ENCODE measurements at places on chromosomes 6 and 20.

GRCh38 chr6:710601-711571 lies 17.9 kb upstream of the EXOC2 start:
- peaks cover 12% of the 10 kb centered on the region for H3K27me3 ChIP-seq
- peak; percentile 26 for DNase-seq
- peak overlapping the region; percentile 97 for H3K27ac ChIP-seq
- H3K36me3 ChIP-seq = peaks cover 4% of the 10 kb centered on the region
- peak overlapping the region; percentile 100 for H3K4me3 ChIP-seq

GRCh38 chr6:97813889-97814567 lies 531.0 kb upstream of the MMS22L start:
- no peak overlapping the region for H3K4me3 ChIP-seq
- no peaks in the 10 kb centered on the region for H3K27me3 ChIP-seq
- DNase-seq = no peak
- H3K27ac ChIP-seq = no peak overlapping the region
- no peaks in the 10 kb centered on the region for H3K36me3 ChIP-seq

- H3K27me3 ChIP-seq = peaks cover 6% of the 10 kb centered on the region
- peaks cover 5% of the 10 kb centered on the region for H3K4me1 ChIP-seq
- H3K27ac ChIP-seq = no peak overlapping the region
- H3K36me3 ChIP-seq = no peaks in the 10 kb centered on the region
- no peak overlapping the region for H3K4me3 ChIP-seq
These were observed 71.6 kb upstream of the CD93 start for GRCh38 chr20:23157734-23158133.

DNA sequence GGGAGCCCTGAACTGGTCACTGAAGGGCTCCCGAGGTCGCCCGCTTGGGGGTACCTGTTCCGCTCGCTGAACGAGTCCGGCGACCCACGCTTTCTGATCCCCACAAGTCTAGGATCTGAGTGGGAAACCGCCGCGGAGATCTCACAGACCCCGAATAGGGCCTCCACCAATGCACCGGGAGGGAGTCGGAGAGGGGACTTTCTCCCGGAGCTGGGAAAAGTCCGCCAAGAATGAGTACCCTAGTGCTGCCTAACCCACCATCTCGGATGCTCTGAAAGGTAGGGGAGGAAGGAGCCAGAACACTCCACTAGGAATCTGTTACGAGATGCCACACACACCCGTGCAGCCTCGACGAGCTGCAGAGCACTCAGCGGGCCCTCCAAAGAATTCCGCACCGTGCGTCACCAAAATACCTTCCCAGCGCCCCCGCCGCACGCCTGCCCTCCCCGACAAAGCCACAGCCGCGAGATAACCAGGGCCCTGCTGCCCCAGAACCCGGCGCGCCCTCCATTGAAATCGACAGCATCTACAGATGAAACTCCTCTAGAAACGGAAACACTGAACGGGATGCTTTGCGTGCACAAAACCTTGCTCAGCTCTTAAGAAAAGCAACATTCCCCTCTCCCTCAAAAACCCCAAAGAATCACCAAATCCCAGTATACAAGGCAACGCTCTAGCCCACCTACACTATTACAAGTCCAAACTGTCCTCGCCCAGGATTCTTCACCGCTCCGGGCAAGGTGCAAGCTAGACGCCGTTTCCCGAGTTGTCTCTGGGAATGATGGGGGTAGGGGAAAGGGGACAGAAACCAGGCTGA lies 686 bp downstream of the COL12A1 start:
- peaks cover 53% of the 10 kb centered on the region for H3K4me1 ChIP-seq
- peaks cover 16% of the 10 kb centered on the region for H3K36me3 ChIP-seq
- peaks cover 89% of the 10 kb centered on the region for H3K27me3 ChIP-seq
- DNase-seq = no peak
- H3K27ac ChIP-seq = no peak overlapping the region

GRCh38 chr20:45095805-45096238 lies 5.1 kb downstream of the KCNS1 start:
- H3K36me3 ChIP-seq = peaks cover 7% of the 10 kb centered on the region
- peak; percentile 47 for DNase-seq
- no peak overlapping the region for H3K4me3 ChIP-seq
- H3K4me1 ChIP-seq = no peaks in the 10 kb centered on the region
- H3K27ac ChIP-seq = no peak overlapping the region

DNA sequence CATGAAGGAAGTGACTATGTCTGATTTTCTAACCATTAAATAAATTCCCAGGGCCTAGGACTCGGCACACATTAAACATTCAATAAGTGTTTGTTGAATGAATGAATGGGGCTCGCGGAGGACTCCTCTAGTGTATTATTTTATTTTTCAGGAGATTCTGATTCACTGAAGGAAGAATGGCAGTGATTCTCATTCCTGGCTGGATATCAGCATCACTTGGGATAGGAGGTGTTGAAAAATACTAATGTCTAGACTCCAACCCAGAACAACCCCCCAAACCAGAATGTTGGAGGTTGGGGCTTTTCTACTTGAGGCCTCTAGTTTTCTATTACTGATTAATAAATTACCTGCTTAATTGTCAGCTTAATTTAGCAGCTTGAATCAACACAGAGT lies 195.4 kb downstream of the BTBD3 start:
- no peaks in the 10 kb centered on the region for H3K36me3 ChIP-seq
- no peaks in the 10 kb centered on the region for H3K4me1 ChIP-seq
- DNase-seq = no peak
- H3K27me3 ChIP-seq = no peaks in the 10 kb centered on the region
- H3K27ac ChIP-seq = no peak overlapping the region

GRCh38 chr20:51368461-51369211 lies 173.9 kb downstream of the NFATC2 start:
- H3K27me3 ChIP-seq = no peaks in the 10 kb centered on the region
- no peak overlapping the region for H3K4me3 ChIP-seq
- H3K36me3 ChIP-seq = peaks cover 6% of the 10 kb centered on the region
